Cerebellar nuclear complex (tissue), 1 donor: ENCODE measurements at places on chromosomes 2 and 18.

DNA sequence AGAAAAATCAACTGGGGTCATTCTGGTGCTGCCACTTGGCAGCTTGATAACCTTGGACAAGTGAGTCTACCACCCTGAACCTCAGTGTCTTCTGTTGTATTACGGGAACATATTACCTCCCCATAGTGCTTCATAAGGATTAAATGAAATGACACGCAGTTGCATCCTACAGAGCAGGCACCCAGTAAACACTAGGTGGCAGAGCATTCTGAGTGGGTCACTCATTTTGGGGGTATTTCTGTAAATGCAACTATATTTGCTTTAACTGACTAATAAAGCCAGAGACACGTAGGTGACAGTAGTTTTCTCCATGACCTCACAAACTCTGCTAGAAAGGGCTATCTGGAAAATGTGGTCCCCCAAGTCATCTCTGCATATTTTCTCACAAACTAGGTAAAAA is 4.7 kb downstream of the CD226 start:
- DNase-seq, result no peak

DNA sequence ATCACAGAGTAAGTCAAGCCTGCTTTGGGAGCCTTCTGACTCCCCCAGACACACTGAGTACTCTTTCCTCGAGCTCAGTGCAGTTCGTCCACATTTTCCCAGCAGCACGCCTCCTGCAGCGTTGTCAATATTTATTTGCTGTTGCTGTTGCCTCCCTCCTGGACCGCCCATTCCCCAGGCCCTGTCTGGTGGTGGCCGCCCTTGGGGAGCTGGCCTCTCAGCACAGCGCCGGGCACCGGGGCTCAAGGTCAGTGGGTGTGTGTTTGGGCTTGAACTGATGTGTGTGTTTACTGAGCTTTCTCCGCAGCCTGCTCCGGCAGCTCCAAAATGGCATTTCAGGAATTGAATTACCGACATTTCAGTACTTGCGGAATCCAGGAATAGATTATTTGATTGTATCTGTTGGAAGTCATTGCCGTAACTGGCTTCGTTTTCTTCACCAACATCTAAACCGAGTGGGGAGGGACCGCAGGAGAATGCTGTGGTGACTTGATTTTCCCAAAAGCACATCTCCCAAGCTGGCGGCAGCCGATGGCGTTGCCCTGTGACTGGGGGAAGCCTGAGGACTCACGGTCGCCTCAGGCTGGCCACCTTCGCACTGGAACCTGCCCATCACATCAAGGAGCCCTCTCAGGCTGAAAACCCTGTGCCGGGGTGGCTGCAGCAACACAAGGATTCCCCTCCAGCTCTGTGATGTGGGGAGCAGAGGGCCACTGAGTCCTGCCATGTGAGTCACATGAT is 66.0 kb downstream of the HPCAL1 start:
- DNase-seq, result no peak

DNA sequence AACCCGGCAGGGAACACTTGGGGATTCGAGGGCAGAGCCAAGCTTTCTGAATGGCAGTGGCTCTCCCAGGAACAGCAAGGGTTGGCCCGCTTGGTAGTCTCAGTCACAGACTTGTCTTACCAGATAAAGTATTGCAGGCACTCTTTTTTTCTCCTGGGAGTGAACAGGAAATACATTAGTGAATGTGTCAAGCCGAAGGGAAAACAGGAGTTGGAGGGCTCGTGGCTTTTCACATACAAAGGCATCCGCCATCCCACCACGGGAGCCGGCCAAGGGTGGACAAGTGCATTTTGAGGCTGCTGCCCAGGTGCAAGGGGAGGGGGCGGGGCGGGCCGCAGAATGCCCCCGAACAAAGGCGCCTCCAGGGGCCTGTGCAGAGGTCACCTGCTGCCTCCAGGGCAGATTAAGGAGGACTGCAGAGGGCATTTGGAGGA is 163.3 kb upstream of the SIX3 start:
- no peak for DNase-seq

- no peak for DNase-seq
These were observed 30.1 kb downstream of the CAPN14 start for GRCh38 chr2:31187166-31187565.

- DNase-seq, result no peak
These were observed 183.5 kb downstream of the HNMT start for GRCh38 chr2:138147796-138148195.

GRCh38 chr2:156065912-156066311 is 266.6 kb downstream of the NR4A2 start:
- DNase-seq, result no peak

- no peak for DNase-seq
These were observed 96.5 kb upstream of the NFATC1 start for GRCh38 chr18:79299272-79299671.
